Daoy (cell line): ENCODE measurements at places on chromosomes 5 and 9.
A peak's percentile ranks its signal among the peaks of the same experiment; 100 is the strongest.

DNA sequence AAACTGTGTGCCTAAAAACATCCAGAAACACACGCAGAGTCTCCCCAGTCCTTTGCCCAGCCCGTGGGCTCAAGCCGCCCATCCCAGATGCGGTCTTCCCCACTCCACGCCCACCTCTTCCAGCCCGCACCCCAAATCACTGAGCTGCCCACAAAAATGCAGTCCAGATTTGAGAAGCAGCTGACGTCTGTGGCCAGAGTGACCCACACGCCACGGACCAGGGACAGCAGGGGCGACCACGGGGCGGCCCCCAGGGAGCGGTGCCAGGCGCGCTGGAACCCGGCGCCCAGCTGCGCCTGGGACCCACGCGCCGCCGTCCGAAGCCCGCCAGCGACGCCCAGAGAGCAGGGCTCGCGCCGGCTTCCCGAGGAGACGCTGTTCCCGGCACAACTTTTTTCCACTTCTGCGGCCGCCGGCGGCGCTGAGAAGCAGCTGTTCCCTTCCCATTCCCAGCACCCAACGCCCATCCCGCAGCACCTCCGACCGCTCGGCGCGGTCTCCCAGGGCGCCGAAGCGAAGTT is 674 bp downstream of the LHFPL2 start:
- DNase-seq, result peak; percentile 71

- no peak for DNase-seq
Observed at GRCh38 chr9:77819657-77820056, 171.5 kb upstream of the GNA14 start.

- no peak for DNase-seq
Observed at GRCh38 chr9:99259231-99259918, 37.3 kb downstream of the SEC61B start.

GRCh38 chr9:27212191-27212590 is 84.8 kb downstream of the EQTN start:
- no peak for DNase-seq

DNA sequence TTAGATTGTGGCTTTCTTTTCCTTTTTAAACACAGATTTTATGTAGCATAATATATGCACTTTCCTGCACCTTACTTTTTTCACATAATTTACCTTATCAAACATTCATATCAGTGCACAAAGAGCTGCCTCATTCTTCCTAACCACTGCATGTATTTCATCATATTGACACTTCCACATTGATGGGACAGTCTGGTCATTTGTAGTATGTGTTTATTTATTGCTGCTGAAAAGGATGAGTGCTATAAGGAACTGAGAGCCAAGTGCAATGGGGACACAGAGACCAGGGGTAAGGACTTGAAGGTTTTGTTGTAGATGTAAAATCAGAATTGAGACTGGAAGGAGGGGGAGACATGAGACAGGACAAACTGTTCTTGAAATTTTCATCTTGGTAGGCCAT is 193.8 kb downstream of the SMARCA2 start:
- no peak for DNase-seq

- peak; percentile 55 for DNase-seq
Observed at GRCh38 chr9:127185931-127186781, 63.7 kb upstream of the ANGPTL2 start.

- DNase-seq, result no peak
Observed at GRCh38 chr5:102701748-102702147, 53.4 kb upstream of the PAM start.

DNA sequence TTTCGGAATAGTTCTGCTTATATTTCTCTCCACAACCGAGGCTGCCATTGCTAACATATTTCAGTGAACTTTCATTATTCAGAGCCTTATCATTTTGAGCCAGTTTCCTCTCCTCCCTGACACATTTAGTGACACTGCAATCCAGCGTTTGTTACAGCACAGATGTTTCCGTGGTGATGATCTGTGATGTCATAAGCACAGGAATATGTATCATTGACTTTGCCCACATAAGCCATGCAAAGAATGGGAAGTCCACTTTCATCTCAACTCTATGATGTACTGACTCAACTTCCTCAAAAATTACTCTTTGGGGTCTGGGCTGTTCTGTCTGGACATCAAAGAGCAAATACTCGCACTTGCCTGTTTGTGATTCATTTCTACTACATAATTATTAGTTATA is 291.8 kb downstream of the EBF1 start:
- DNase-seq, result no peak

DNA sequence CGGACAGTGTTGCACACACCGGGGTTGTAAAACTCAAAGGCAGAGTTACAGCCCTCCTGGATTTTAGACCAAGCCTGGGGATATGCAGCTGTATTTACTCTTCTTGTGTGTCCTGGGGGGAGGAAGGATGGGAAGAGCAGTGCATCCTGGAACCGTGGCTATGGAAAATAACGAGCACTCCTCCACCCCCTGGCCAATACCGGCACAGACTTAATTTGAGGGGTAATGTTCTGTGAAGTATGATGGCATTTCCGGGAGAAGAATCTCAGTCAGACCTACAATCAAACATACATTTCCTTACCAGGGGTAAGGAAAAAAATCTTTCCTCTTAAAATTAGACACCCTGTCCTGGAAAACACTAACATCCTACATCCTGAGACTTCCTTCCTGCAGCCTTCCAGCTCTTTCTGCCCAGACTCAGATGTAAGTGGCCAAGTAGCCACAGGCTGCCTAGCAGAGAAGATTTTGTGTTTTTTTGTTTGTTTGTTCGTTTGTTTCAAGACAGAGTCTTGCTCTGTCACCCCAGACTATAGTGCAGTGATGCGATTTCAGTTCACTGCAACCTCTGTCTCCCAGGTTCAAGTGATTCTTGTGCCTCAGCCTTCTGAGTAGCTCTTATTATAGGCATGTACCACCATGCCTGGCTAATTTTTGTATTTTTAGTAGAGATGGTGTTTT is 11.0 kb upstream of the ERMP1 start:
- peak; percentile 75 for DNase-seq

- DNase-seq, result no peak
Observed at GRCh38 chr5:42514754-42515153, 91.5 kb downstream of the GHR start.

GRCh38 chr9:103242025-103242424 is 246.9 kb downstream of the CYLC2 start:
- DNase-seq, result no peak

GRCh38 chr5:52328220-52328806 is 459.4 kb upstream of the ITGA1 start:
- no peak for DNase-seq

- no peak for DNase-seq
Observed at GRCh38 chr5:174567506-174568141, 156.8 kb upstream of the MSX2 start.

- DNase-seq, result no peak
Observed at GRCh38 chr5:167869125-167869524, 422.3 kb upstream of the WWC1 start.

- no peak for DNase-seq
Observed at GRCh38 chr5:3963652-3964051, 368.0 kb downstream of the IRX1 start.

GRCh38 chr9:109799141-109799540 is 19.1 kb downstream of the PALM2AKAP2 start:
- no peak for DNase-seq

DNA sequence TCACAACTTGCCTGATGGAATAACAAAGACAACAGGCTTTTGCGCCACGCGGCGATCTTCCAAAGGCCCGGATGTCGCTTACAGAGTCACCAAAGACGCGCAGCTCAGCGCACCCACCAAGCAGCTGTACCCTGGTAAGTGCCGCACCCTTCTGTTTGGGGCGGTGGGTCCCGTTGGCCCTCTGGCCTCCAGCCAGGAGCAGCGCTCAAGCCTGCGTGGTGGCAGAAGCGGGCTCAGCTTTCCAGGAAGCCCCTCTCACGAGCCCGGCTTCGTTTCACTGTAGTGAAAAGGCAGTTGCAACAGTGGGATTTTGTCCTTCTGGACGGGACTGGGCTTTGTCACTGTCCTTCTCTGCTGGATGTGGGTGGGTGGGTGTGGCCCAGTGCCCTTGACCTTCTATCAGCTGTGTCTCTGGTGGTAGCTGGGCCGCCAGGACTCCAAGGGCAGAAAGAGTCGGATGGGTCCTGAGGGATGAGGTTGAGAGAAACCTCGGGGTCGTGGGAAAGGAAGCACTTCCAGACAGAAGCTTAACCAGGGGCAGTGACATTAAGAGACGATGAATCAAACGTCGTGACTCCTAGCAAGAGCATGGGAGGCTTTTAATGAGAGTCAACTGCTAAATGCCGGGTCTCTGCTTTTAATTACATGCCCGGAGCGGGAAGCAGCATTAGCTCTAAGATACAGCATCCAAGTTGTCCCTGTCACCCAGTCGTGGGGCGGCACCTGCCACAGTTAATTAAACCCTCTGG is 49.5 kb downstream of the COL5A1 start:
- DNase-seq, result no peak

GRCh38 chr9:97535771-97536170 is 34.3 kb downstream of the TMOD1 start:
- no peak for DNase-seq

DNA sequence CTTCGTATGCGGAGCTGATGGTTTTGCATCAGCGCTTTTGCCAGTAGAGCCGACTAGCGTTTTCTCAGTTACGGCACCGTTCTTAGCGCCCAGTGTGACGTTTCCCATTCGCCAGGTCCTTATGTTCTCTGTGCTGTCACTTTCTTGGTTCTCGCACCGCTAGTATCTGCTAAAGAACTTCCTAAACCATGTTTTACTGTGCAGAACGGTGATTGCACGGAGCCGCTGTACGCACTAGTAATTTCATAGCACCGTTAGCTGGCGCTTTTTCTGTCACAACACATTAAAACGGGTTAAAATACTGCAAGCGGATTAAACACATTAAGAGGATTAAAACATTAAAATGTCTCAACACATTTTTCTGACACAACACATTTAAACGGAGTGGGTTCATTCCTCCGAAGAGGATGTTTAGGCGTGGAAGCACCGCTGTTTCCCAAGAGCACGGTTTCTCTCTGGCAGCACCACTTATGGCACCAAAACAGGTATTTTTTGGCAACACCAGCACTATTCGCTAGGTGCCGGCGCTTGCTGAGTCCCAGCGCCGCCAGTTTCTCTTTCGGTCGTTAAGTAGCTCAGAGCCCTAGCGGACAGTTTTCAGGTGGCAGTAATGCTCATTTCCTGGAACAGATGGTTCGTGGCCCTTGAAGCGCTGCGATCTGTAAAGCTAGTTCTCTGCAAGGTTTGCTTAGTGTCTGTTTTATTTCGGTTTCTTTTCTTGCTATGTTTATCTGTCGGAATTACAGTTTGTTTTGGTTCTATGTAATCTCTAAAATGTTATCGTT is 20.3 kb downstream of the ANXA2R start:
- peak; percentile 86 for DNase-seq

DNA sequence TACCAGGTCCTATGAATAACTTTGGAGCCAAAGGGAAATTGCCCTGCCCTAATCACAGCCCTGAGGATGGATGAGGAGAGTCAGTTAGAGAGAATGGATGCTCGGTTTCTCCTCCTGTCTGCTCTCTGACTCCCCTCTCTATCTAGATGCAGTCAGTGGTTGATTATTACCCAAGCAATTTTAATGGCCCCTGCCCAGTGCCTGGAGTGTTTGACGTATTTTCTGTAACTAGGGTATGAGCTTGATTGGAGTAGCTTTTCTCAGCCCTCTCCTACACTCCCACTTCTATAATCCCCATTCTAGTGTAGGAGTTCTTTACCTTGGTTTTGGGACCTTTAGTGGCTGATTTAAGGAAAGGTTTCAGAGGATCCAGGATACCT is 60.4 kb downstream of the DOCK2 start:
- no peak for DNase-seq

- no peak for DNase-seq
Observed at GRCh38 chr5:61995486-61995885, 310.5 kb upstream of the KIF2A start.

DNA sequence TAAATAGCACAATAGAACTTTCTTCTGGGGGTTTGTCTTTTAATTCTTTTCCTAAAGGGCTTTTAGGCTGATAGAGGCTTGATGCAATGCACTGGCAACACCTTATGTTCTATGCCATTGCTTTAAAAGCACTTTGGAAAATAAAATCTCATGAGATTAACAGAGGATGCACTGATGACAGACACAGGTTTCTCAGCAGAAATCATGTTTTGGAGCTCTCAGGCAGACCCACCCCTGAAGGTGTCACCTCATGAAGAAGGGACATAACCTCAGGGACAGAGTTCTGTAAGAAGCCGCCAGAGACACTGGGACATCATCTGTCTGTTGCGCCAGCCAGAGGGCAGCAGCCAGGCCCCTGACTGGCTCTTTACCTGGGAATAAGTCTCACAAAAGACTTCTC is 27.7 kb downstream of the SLC22A5 start:
- no peak for DNase-seq

DNA sequence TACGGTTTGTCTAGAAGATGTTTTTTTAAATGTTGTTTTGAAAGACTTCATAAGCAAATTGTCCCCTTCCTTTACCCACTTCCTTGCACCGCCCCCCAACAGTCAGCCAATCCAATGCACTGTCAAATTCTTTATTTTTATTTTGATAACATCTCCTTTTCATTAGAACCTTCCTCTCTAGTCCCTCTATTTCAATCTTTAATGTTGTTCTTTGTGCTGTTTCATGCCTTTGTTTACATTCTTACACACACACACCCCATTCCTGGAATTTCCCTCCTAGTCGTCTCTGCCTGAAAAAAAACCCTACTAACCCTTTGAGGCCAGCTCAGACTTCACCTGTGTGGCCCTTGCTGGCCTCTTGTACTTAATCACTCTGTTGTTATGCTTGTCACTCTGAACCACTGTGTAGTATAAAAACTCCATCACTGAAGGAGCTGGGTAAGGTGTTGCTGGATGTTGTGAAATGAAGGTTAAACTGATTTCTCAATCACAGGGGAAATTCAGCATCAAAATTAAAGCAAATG is 133.4 kb downstream of the UGCG start:
- peak; percentile 94 for DNase-seq

GRCh38 chr5:106825374-106825773 is 845.4 kb downstream of the EFNA5 start:
- DNase-seq, result no peak
